ENCODE measurements at places on chromosomes 2 and 18.

- no peak for DNase-seq
These were observed 74.3 kb downstream of the KCNF1 start for GRCh38 chr2:10985901-10986535.

DNA sequence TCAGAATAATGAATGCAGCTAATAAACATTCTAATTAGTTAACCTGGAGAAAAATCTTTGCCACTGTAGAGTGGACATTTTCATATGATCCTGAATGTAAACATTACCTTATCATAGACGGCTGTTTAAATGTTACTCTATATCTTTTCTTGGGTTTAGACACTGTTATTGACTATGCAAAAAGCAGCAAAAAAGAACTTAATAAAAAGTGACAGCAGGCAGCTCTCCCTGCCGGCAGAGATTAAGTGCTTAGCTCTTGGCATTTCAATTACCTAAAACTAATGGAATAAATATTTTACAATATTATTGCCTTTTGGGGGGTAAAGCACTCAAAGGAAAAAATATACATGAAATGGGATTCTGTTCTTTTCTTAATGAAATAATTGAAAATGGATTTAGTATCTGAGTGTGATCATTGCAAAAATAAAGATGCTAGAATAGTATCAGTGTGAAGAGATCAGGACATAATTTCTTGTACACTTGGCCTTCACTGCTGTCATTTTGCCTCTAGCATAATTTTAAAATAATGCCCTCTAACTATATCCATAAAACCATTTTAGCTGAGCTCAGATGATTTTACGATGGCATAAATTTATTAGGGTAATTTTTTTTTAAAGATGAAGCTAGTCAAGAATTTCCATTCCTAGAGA lies 203.4 kb upstream of the DPP10 start:
- no peak for DNase-seq

DNA sequence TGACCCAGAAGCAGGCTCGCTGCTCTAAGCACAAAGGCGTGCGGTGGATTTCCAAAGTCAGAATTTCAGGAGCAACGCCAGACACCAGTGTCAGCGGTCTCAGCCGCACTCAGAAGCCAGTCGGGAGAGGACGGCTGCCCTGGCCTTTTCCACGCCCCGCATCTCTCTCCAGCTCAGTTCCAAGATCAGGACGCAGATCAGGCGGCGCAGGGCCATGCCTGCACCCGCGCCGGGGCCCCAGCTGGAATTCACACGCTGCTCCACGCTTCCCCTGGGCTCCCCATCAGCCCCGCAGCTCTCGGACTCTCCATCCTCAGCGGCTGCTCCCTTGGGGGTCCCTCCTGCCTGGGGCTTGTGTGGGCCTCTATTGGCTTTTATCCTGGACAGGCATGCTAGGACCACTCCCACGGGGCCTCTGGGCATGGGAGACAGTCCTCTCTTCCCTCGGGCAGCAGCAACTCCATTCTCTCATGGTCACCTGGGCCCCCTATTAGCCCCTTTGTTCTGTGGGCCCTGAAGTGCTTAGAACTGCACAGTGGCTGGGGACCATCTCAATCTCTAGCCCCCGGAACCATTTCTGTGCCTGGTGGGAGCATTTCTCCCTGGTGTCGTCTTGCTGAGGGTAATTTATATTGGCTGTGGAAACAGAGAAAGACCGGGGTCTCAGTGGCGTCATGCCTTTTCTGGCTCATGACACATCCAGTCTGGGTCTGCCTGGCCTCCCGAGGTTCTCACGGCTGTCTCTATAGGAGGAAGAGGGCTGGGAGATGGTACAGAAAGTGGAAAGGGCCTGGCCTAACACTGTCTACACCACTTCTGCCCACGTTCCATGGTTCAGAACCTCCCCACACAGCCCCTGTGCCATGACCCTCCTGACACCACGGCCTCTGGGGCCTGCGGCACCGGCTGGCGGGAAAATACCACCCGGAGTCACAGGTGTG lies 14.9 kb upstream of the TMEM18 start:
- no peak for DNase-seq

GRCh38 chr2:170928036-170928823 lies 823 bp upstream of the GORASP2 start:
- no peak for DNase-seq

DNA sequence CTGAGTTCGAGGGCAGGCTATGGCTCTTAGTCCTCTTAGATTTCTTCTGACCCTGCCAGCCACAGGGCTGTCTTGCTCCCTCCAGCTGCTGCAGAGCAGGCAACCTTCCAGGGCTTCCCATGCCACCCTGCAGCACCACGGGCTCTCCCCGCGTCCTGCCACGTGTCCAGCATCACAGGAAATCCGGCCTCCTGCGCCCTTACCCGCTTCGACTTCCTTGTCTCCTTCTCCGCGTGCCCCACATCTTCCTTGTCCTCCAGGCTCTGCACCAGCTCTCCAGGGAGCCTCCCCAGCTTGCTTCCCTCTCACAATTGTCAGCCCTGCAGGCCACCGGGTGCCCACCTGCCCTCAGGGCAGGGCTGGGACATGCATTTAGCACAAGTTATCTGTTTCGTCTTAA lies 253.5 kb downstream of the DCDC2C start:
- DNase-seq, result no peak

DNA sequence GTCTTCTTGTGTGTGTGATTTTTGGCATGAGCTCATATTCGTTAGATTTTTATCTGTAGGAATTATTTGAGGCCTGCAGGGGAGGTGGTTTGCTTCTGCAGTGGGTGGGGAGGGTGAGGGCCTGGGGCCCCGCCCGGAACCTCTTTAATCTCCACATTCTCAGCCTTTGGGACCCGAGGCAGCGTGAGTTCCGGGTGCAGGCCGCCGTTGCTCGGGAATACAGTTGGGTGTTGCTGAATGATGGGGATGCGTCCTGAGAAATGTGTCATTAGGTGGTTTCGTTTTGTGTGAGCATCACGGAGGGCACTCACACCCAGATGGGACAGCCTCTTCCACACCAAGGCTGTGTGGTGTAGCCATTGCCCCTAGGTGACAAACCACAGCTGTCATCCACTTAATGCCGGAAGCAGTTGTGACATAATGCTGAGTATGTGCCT lies 13.7 kb upstream of the GAL3ST2 start:
- no peak for DNase-seq

- no peak for DNase-seq
These were observed 7.7 kb upstream of the PMAIP1 start for GRCh38 chr18:59892123-59892522.

GRCh38 chr2:57962861-57963260 lies 83.7 kb upstream of the VRK2 start:
- DNase-seq, result no peak

- DNase-seq, result no peak
These were observed 218.9 kb downstream of the PARD3B start for GRCh38 chr2:204763974-204764703.

GRCh38 chr2:187857826-187858225 lies 303.6 kb upstream of the TFPI start:
- no peak for DNase-seq

DNA sequence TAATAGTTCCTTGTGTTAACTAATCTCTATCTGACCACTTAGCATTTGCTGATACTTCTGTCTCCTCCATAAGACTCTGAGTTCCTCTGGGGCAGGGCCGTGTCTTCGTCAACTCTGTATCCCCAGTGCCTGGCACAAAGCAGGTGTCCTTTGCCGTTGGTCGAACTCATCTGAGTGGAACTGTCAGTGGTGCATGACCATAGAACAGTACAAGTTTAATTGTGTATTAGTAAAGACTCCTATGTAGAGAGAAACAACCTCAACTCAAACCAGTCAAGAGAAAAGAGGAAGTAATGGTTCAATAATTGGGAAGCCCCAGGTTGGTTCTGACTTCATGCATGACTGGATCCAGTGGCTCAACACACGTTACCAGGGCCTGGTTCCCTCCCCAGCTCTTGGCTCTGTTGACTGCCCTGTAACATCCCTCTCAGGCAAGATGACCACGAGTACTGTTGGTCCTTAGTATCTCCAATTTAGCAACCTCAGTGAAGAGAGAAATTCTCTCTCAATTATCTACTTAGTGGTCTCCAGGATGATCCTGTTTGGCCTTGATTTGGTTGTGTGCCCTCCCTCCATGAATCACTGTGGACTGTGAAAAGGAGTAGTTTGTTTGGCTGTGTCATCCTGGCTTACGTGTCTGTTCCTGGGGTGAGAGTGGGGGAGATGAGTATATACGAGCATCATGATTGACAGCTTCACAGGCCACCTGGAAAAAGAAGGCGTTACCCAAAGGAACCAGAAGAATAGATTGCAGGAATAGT lies 58.5 kb upstream of the MSH6 start:
- no peak for DNase-seq

GRCh38 chr2:133508546-133509165 lies 59.6 kb downstream of the NCKAP5 start:
- no peak for DNase-seq

- DNase-seq, result no peak
These were observed 23.0 kb upstream of the TNP1 start for GRCh38 chr2:216882876-216883275.

- DNase-seq, result no peak
These were observed 63.9 kb downstream of the MDH1 start for GRCh38 chr2:63652652-63652985.

GRCh38 chr2:198042189-198042588 lies 237.8 kb downstream of the PLCL1 start:
- no peak for DNase-seq

DNA sequence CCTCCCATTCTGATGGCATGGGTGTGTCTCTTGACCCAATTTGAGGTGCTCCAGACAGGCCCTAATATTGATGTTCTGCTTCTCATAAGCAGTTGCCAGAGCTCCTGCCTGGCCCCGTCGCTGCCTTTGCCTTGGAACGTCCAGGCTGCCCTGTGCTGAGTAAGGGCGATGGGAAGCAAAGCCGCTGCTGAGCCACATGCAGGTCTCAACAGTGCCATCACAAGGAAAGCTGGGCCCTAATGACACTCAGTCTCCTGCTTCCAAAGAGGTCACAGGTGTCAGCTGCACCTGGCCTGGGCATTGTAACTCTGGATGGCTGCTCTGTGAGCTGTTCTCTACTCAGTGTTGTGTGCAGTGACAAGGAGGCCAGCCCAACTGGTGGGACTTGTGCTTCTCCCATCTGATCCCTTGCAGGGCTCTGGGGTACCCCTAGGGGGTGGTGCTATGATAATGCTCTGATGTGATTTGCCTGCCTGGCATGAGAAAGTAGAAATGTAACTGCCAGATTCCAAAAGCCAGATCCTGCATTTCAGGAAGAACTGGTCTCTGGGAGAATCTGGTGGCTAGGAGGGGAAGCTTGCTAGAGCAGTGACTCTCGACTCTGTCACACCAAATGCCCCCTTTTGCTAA lies 8.7 kb downstream of the TTC39C start:
- no peak for DNase-seq

- DNase-seq, result no peak
These were observed 1596.5 kb upstream of the NXPH2 start for GRCh38 chr2:140376686-140377085.

DNA sequence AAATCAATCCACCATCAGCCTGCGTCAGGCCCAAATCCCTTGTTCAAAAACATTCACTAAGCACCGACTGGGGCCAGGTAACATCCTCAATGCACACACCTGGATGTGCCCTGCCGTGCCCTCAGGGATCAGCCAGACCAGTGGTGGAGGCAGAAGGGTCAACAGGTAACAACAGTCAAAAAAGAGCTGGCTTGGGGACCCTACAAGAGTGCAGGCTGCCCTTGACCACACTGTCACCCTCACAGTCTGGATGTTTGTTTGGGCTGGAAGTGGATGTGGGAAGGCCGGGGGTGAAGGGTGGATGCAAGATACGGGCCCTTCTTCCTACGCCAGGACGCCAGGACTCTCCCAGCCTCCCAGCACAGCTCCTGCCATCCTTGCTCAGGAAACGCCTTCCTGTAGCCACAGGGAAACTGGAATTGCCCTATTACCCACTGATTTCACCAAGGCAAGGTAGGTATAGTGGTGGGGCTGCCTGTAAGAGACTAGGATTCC lies 2.7 kb downstream of the BIN1 start:
- DNase-seq, result no peak

- DNase-seq, result no peak
These were observed 39.7 kb downstream of the CDCA7 start for GRCh38 chr2:173394091-173394974.

- no peak for DNase-seq
These were observed 5.0 kb upstream of the NBAS start for GRCh38 chr2:15565994-15566671.

GRCh38 chr2:15363734-15364133 lies 197.4 kb downstream of the NBAS start:
- no peak for DNase-seq

GRCh38 chr2:65654496-65654895 lies 222.1 kb upstream of the SPRED2 start:
- DNase-seq, result no peak

GRCh38 chr18:63908858-63909257 lies 1.1 kb downstream of the SERPINB10 start:
- DNase-seq, result no peak
